ENCODE measurements at places on chromosomes 1 and 21.

DNA sequence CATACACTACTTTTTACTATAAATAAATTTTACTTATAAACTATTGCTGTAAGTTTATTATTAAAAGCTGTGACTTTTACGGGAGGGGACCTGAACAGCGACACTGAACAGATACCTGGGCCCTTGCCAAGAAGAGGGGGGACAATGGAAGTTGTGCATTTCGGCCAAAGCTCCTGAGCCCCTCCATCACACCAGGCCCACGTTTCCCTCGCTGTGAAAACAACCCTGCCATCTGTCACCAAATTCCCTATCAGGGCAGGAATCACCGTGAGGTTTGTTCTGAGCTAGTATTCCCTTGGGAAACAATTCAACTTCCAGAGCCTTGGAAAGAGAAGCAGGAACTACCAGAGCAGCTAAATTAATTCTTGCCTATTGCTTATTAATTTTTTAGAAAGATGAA lies 37.0 kb downstream of the VTCN1 start:
- H3K4me1 ChIP-seq: no peaks in the 10 kb centered on the region
- H3K27me3 ChIP-seq: no peaks in the 10 kb centered on the region
- H3K36me3 ChIP-seq: no peaks in the 10 kb centered on the region
- no peak overlapping the region for H3K27ac ChIP-seq
- DNase-seq: no peak

- DNase-seq: no peak
- no peak overlapping the region for H3K27ac ChIP-seq
- no peaks in the 10 kb centered on the region for H3K36me3 ChIP-seq
- no peaks in the 10 kb centered on the region for H3K4me1 ChIP-seq
- H3K4me3 ChIP-seq: no peak overlapping the region
- H3K27me3 ChIP-seq: no peaks in the 10 kb centered on the region
These were observed 291.5 kb upstream of the VAMP3 start for GRCh38 chr1:7479571-7479970.

- DNase-seq: no peak
- no peaks in the 10 kb centered on the region for H3K36me3 ChIP-seq
- H3K27me3 ChIP-seq: no peaks in the 10 kb centered on the region
- no peak overlapping the region for H3K27ac ChIP-seq
- no peak overlapping the region for H3K4me3 ChIP-seq
These were observed 227.7 kb downstream of the KAZN start for GRCh38 chr1:14826172-14826636.

- no peaks in the 10 kb centered on the region for H3K36me3 ChIP-seq
- H3K27me3 ChIP-seq: no peaks in the 10 kb centered on the region
- H3K27ac ChIP-seq: no peak overlapping the region
- H3K4me1 ChIP-seq: peaks cover 10% of the 10 kb centered on the region
These were observed 51.7 kb downstream of the SH3GLB1 start for GRCh38 chr1:86756062-86756406.

GRCh38 chr1:209884249-209884648 lies 53.8 kb upstream of the SYT14 start:
- no peak overlapping the region for H3K27ac ChIP-seq
- H3K36me3 ChIP-seq: no peaks in the 10 kb centered on the region
- no peaks in the 10 kb centered on the region for H3K27me3 ChIP-seq
- H3K4me3 ChIP-seq: no peak overlapping the region
- DNase-seq: no peak

- no peak overlapping the region for H3K4me3 ChIP-seq
- H3K4me1 ChIP-seq: no peaks in the 10 kb centered on the region
- H3K27ac ChIP-seq: no peak overlapping the region
- no peaks in the 10 kb centered on the region for H3K27me3 ChIP-seq
These were observed 33.4 kb downstream of the OBSCN start for GRCh38 chr1:228241259-228241658.

- DNase-seq: no peak
- no peaks in the 10 kb centered on the region for H3K27me3 ChIP-seq
- H3K36me3 ChIP-seq: no peaks in the 10 kb centered on the region
- peaks cover 36% of the 10 kb centered on the region for H3K4me1 ChIP-seq
- peak overlapping the region; percentile 90 for H3K4me3 ChIP-seq
- peak overlapping the region; percentile 91 for H3K27ac ChIP-seq
These were observed 300 bp downstream of the USP24 start for GRCh38 chr1:55214934-55215193.

- H3K36me3 ChIP-seq: no peaks in the 10 kb centered on the region
- H3K4me3 ChIP-seq: no peak overlapping the region
- peaks cover 31% of the 10 kb centered on the region for H3K4me1 ChIP-seq
- H3K27me3 ChIP-seq: no peaks in the 10 kb centered on the region
These were observed 82.1 kb upstream of the F3 start for GRCh38 chr1:94623560-94624148.

GRCh38 chr1:176826265-176826664 lies 338.2 kb downstream of the ASTN1 start:
- no peak overlapping the region for H3K4me3 ChIP-seq
- H3K4me1 ChIP-seq: peaks cover 4% of the 10 kb centered on the region
- H3K27ac ChIP-seq: no peak overlapping the region
- no peaks in the 10 kb centered on the region for H3K27me3 ChIP-seq
- no peaks in the 10 kb centered on the region for H3K36me3 ChIP-seq

- no peaks in the 10 kb centered on the region for H3K27me3 ChIP-seq
- DNase-seq: no peak
- H3K4me1 ChIP-seq: no peaks in the 10 kb centered on the region
- H3K36me3 ChIP-seq: no peaks in the 10 kb centered on the region
- no peak overlapping the region for H3K4me3 ChIP-seq
- H3K27ac ChIP-seq: no peak overlapping the region
These were observed 288.4 kb downstream of the SMYD3 start for GRCh38 chr1:246218686-246219085.

DNA sequence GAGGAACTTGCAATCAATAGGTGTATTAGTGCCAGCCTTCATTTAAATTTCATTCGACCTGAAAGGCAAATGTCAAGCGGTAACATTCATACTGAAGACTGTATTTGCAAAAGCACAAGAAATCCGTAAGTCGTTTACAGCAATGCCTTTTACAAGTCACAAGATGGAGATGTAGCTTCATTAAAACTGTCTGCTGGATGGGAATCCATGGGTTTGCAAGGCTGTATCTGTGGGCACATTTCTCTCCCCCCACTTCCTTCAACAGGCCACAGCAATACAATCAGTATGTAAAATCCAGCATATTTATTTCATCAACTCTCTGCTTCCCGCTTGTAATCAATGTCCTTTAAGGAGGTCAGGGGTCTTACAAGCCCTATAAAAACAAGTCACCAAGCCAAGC lies 147.1 kb downstream of the SLC45A1 start:
- H3K36me3 ChIP-seq: no peaks in the 10 kb centered on the region
- DNase-seq: no peak
- no peak overlapping the region for H3K4me3 ChIP-seq
- no peaks in the 10 kb centered on the region for H3K27me3 ChIP-seq
- H3K27ac ChIP-seq: no peak overlapping the region
- H3K4me1 ChIP-seq: peaks cover 36% of the 10 kb centered on the region

GRCh38 chr1:92887465-92887864 lies 55.6 kb downstream of the RPL5 start:
- H3K4me3 ChIP-seq: no peak overlapping the region
- H3K27ac ChIP-seq: no peak overlapping the region
- no peaks in the 10 kb centered on the region for H3K36me3 ChIP-seq

DNA sequence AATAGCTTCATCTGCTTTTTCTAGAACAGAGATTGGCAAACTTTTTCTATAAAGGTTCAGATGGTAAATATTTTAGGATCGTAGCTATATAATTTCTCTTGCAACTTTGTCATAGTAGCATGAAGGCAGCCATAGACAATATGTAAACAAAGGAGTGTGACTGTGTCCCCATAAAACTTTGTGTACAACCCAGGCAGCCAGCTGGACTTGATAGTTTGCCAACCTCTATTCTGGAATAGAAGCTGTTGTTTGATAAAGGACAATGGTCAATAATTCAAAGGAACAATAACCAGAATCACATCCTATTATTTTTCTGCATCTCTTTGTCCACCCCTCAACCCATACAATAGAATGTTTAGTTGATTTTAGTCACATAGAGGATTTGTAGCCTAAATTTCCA lies 286.7 kb downstream of the LMX1A start:
- no peaks in the 10 kb centered on the region for H3K4me1 ChIP-seq
- no peak overlapping the region for H3K27ac ChIP-seq
- H3K27me3 ChIP-seq: no peaks in the 10 kb centered on the region
- H3K4me3 ChIP-seq: no peak overlapping the region

- H3K27ac ChIP-seq: peak overlapping the region; percentile 94
- peak overlapping the region; percentile 96 for H3K4me3 ChIP-seq
- no peaks in the 10 kb centered on the region for H3K36me3 ChIP-seq
- peak; percentile 98 for DNase-seq
- no peaks in the 10 kb centered on the region for H3K27me3 ChIP-seq
These were observed 464 bp upstream of the ADSS2 start for GRCh38 chr1:244451951-244452795.

- no peaks in the 10 kb centered on the region for H3K36me3 ChIP-seq
- no peak overlapping the region for H3K27ac ChIP-seq
- no peak overlapping the region for H3K4me3 ChIP-seq
- no peak for DNase-seq
- H3K27me3 ChIP-seq: no peaks in the 10 kb centered on the region
These were observed 11.3 kb upstream of the LGR6 start for GRCh38 chr1:202182040-202182877.

- peaks cover 4% of the 10 kb centered on the region for H3K4me1 ChIP-seq
- no peak overlapping the region for H3K4me3 ChIP-seq
- no peaks in the 10 kb centered on the region for H3K27me3 ChIP-seq
- H3K27ac ChIP-seq: no peak overlapping the region
- H3K36me3 ChIP-seq: peaks cover 16% of the 10 kb centered on the region
- no peak for DNase-seq
These were observed 32.8 kb upstream of the IL19 start for GRCh38 chr1:206737729-206738201.

- no peaks in the 10 kb centered on the region for H3K27me3 ChIP-seq
- H3K36me3 ChIP-seq: peaks cover under 1% of the 10 kb centered on the region
- peak overlapping the region; percentile 61 for H3K27ac ChIP-seq
- H3K4me1 ChIP-seq: peaks cover 30% of the 10 kb centered on the region
- H3K4me3 ChIP-seq: peak overlapping the region; percentile 95
These were observed 726 bp upstream of the CYB5R1 start for GRCh38 chr1:202967684-202968281.

DNA sequence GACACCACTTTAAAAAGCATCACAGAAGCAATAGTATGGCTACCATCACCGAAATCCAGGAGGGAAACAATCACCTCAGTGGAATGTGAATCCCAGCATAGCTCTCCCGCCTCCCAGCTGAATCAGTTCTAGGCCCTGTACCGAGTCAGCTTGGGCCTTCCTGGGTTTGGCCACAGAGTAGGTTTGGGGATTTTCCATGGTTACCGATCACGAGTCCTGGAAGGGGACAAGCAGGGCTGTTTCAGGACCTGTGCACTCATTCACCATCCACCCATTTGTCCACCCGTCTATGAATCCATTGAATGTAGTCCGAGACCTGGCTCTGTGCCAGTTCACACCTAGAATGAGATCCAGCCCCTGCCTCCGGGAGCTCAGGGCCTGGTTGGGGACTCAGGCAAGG lies 94.2 kb downstream of the ARHGEF10L start:
- peaks cover 71% of the 10 kb centered on the region for H3K36me3 ChIP-seq
- peaks cover 55% of the 10 kb centered on the region for H3K4me1 ChIP-seq
- no peaks in the 10 kb centered on the region for H3K27me3 ChIP-seq
- no peak overlapping the region for H3K4me3 ChIP-seq

GRCh38 chr1:241532162-241532531 lies at the start of gene KMO:
Gene KMO (plus strand): TSS chr1:241532378. CDS start chr1:241532445, 67 bp downstream.
- no peak for DNase-seq
- H3K27ac ChIP-seq: no peak within 1 kb of the TSS
- no peaks in the 10 kb centered on the region for H3K27me3 ChIP-seq
- no peaks in the 10 kb centered on the region for H3K4me1 ChIP-seq
- peak within 1 kb of the TSS; percentile 59 for H3K4me3 ChIP-seq

DNA sequence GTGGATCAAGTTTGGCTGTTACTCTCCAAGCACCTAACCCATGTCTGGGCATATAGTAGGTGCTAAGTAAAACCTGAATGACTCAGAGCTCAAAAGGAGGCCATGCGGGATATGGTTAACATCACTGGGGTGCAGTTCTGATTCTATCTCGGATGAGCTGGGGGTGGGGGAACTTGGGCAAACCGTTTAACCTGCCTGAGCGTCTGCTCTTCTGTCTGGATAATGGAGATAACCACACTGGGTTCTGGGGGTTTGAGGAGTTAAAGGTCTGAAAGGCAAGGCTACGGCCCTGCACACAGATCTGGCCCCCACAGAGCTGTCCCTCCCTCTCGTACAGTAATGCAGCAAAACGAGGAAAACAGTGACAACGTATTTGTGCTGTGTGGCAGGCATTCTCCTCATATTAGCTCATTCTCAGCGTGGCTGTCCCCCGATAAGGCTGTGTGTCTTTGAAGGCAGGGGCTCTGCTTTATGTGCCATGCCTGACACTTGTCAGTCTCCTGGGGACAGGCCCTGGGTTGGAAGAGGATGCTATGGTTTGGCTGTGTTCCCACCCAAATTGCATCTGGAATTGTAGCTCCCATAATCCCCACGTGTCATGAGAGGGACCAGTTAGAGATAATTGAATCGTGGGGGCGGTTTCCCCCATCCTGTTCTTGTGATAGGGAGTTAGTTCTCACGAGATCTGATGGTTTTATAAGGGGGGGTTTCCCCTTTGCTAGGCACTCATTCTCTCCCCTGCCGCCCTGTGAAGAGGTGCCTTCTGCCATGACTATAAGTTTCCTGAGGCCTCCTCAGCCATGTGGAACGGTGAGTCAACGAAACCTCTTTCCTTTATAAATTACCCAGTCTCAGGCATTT lies 6.8 kb upstream of the ALDH4A1 start:
- H3K4me3 ChIP-seq: no peak overlapping the region
- H3K4me1 ChIP-seq: peaks cover 16% of the 10 kb centered on the region
- H3K27ac ChIP-seq: no peak overlapping the region

DNA sequence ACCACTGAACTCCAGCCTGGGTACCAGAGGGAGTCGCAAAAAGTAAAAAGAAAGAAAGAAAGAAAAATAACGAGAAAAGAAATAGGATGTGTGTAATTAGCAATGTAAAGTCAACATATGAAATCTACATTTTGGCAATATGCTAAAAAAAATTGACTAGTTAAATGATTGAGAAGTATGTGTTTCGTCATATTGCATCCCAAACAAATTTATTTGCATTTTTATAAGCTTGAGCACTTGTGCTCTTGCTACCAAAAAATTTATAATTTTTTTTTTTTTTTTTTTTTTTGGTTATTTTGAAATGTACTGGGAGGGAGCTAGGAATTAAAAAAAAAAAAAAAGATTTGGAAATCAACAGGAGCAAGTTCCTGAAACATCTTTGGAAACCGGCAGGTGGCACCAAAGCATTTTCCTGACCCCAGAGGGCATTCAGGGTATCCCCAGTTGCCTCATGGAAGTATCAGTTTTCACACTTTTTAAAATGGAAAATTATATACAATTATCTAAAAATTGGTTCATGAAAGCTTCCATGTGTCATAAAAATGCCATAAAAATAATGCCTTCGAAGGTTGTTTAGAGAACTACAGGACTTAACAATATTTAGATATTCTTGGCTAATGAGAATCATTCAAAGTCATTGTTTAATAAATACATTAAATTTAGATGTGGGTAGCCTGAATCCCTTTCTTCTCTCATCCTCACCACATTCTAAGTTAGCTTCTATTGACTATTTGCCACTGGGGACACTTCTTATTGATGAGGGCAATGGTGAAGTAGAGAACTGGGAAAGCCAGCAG lies 4.8 kb upstream of the HEATR1 start:
- no peaks in the 10 kb centered on the region for H3K4me1 ChIP-seq
- no peak overlapping the region for H3K27ac ChIP-seq
- H3K36me3 ChIP-seq: no peaks in the 10 kb centered on the region
- no peaks in the 10 kb centered on the region for H3K27me3 ChIP-seq

- H3K36me3 ChIP-seq: no peaks in the 10 kb centered on the region
- peaks cover 4% of the 10 kb centered on the region for H3K4me1 ChIP-seq
- H3K4me3 ChIP-seq: no peak overlapping the region
- H3K27me3 ChIP-seq: no peaks in the 10 kb centered on the region
- H3K27ac ChIP-seq: no peak overlapping the region
- DNase-seq: no peak
These were observed 47.5 kb upstream of the CTPS1 start for GRCh38 chr1:40932006-40932405.
